Inflammatory macrophage treated with lipopolysaccharide for 4 hours (primary cell): ENCODE measurements at places on chromosomes 12 and 14.

DNA sequence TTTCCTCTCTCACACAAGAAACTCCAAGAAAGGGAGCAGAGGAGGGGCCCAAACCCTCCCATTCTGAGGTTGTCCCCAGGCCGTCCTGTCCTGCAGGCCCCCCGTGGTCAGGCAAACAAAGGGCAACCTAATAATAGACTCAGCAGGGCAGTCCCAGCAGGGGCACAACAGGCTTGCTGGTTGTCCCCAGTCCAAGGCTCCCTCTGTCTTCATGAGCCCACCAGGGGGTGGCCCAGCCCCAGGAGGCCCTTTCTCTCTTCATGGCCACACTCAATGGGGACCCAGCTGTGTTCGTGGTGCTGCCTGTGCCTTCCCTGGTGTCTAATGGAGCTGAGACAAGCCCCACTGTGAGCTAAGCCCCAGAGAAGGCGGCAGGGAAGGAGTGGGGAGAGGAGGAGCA is 359.9 kb downstream of the ADGRD1 start:
- no peak for DNase-seq

- DNase-seq = no peak
Measured at GRCh38 chr14:92624764-92625163, 111.2 kb downstream of the RIN3 start.

DNA sequence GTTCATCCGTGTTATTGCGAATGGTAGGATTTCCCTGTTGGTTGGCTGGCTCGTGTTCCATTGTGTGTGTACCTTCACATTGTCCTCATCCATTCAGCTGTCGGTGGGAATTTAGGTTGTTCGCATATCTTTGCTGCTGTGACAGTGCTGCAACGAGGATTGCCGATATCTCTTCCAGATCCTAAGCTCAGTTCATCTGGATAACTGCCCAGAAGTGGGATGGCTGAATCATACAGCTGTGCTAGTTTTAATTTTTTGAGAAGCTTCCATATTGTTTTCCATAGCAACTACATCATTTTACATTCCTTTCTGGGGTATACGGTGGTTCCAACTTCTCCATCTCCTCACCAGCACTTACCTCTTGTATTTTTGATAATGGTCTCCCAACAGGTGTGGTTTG is 292.8 kb upstream of the SFSWAP start:
- no peak for DNase-seq

DNA sequence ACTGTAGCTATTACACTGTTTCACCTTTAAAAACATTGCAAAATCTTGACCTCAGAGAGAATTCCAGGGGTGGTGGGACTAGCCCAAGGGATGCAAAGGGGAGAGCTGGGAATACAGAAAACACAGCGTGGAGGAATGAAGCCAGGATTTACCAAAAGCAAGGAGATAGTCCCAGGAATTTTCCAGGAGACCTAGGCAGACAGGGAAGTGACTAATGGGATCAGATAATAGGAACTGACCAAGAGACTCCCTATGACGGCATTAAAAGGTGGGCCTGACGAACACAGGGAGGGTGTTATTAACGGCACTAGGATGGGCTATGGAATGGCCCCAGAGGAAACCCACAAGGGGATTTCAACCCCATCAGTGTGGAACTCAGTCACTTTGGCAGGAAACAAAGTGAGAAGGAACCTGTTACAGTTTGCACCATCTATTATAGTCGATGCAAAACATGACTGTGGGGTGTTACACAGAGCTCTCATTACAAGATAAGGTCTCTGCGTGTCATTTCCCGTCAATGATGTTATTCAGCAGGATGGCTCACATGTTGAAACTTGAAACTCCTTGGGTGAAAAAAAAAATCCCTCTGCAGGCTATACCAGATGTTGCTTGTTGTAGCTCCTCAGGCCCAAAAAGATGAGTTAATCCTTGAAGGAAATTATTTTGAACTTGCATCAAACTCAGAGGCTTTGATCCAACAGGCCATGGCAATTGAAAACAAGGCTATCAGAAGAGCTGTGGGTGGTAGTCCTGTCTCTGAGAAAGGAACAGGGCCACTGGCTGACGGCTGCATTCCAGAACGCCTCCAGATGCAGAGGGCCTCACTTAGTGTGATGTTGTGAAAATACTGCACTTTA is 58.7 kb downstream of the DRAM1 start:
- peak; percentile 50 for DNase-seq

DNA sequence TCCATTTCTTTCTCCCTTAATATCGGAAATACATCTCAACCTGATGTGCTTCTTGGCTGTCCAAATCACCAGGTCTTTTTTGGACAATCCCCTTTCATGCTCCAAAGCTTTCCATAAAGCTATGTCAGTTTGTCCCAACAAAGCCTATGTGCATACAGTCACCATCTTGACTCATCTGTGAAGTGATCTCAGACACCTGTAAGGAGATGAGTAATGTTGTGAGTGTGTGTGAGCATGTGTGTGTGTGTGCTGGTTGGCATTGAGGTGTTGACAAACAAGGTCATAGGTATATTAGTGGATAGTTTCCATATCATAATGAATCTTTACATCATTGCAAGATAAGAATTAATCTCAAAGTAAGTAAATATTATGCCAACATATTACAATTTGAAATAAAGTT is 1243.3 kb upstream of the SEL1L start:
- no peak for DNase-seq
